Activated T-helper 17 cell treated with anti-CD3 and anti-CD28 coated beads, Interleukin-2, amount 50 U/mL, for 72 hours (primary cell): ENCODE measurements at places on chromosomes 6 and 20. TPM values are rescaled to one million over a fixed set of nuclear protein-coding genes. Genes with fewer than 3 reads are reported as not detected.

The OR12D1 gene
- total RNA-seq = not detected

The NOX3 gene
- total RNA-seq = not detected

The RBPJL gene
- total RNA-seq = not detected

The CARMIL1 gene
- total RNA-seq = 7.6 TPM

GRCh38 chr6:40727271-40727670 lies 140.1 kb upstream of the LRFN2 start:
- ATAC-seq = no peak

The GNAS-AS1 gene
- 1.0 TPM for total RNA-seq

The COL9A3 gene
- total RNA-seq = not detected

The KHDC1L gene
- total RNA-seq = not detected

DNA sequence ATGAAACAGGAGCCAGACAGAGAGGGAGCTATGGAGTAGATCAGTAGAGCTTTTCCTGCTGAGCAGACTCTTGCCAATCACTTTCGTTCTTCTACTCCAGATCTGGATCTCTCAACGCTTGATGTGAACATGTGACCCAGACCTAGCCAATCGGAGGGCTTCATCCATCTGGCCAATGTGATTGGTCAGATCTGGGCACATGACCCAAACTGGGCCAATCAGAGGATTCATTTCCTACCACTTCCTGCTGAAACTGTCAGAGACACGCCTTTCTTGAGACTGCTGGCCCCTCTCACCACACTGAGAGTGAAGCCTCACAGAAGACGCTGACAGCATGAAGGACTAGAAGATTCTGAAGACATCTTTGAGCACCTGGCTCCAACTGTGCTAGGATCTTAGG lies 44.2 kb upstream of the ZMYND8 start:
- peak; percentile 60 for ATAC-seq

DNA sequence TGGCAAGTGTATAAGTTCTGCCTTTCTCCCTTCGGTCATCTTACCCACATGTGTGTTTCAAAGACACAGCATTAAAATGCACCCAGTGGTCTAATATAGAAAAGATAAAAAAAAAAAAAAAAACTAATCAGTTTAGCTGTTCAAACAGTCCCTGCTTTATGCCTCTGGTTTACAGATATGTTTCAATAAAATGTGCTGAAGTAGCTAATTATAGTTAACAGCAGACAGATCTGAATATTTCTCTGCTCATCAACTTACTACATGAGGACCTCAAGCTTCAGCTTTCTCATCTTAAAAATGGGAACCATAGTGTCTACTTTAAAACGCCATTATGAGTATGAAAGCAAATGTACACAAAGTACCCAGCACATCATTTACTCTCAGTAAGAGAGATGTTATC lies 280.6 kb upstream of the DEFB112 start:
- ATAC-seq = no peak

DNA sequence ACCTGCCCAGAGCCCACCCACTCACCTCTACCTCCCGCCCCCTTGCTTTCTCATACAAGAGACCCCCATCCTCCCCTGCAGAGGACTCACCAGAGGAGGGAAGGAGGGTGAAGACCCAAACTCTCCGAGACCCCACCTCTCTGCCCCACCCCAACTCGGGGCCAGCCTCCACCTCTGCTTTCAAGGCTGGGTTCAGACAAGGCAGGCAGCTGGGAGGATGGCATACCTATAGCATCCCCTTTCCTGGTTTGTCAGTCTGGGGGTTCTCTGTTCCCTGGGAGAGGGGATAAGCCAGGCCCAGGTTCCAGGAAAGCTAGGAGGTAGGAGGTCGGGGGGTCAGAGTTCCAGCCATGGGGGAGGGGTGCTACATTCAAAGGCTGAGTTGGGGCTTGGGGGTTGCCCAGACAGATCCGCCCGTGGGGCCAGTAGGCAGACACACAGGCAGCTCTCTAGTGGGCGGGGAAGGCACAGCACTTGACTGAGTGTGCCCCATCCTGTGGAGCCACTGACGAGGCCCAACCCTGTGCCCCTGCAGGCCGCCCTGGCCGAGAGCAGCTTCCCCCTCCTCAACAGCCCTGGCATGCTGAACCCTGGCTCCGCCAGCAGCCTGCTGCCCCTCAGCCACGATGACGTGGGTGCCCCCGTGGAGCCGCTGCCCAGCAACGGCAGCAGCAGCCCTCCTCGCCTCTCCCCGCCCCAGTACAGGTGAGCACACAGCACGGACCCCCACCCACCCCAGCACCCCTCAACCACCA lies 40.8 kb upstream of the MDFI start:
- no peak for ATAC-seq

The TMEM74B gene
- 0.89 TPM for total RNA-seq

DNA sequence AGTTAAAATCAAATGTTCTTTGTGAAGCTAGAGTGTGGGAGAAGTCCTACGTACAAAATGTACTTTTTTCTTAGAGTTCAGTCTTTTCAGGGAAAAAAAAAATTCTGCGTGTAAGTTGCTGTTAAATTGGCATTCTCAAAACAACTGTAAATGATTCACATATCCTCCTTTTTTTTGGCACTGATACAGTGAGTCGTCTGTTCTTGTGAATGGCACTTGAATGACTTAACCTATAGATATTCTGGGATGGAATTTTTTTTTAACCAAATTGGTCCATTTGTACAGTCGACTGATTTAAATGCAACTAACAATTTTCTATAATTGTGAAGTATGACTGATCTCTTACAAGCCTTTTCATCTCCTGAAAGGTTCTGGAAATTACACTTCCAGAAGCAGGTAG lies 5.5 kb upstream of the JAG1 start:
- ATAC-seq = no peak

The JAG1 gene
- total RNA-seq = 0.98 TPM

DNA sequence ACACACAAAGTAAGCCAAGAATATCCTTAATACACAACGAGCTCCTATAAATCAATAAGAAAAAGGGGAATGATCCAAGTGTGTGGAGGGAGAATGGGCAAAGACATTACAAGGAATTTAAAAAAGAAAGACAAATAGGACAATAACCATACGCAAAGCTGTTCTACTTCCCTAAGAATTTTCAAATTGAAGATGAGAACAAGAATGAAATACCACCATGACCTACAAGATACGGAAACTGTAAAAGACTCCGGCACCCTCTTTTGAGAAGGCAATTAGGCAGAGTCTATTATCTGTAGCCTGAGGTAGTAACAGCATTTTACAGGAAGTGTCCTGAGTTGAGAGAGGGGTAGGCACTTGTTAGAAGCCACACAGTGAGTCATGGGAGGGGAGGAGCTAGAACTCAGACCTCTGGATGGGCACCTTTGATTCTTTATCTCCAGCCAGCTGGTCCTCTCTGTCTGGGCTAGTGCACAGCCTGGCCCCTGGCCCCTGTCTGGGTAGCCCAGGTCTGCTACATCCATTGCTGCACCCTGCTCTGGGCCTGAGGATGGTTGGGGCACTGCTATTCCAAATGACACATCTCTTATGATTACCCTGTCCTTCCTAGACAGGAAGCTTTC lies 15.3 kb downstream of the RSPO4 start:
- ATAC-seq = no peak

DNA sequence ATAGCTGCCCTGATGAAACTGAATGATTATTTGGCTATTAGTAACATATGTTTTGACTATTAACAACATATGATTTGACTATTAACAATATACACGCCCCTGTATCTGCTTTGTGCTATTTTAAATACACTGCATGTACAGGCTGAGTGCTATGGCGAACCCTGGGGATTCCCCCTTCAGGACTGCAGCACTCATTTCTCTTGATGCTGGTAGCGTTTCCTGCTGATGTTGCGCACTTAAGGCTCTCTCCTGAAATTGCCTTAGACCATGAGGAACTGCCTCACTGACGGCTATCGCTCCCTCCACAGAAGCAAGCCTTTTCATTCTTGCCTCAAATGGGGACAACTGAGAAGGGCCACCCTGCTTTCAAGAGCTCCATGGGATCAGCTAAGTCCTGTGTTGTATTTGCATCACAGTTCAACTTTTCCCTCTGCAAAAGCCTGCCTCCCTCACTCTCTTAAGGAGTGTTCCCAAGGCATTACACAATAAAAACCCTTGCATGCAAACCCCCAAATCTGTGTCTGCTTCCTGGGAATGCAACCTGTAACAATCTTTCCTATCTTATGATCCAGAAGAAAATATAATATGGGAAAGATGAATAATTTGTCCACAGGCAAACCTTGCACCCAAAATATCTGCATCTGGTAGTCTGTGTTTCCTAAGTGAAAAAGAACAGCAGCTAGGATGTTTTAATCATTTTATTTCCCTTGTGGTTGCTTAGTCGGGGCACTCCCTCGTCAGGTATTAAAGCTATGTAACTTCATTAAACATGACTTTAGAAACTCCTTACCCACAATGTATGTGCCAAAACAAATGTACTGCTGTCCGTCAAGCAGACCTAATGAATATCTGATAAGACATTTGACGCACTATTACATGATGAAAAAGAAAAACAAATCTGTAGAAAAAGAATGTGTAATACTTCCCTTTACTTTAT lies 456.4 kb downstream of the COL12A1 start:
- ATAC-seq = no peak

The KIF3B gene
- total RNA-seq = 43.0 TPM

- peak; percentile 37 for ATAC-seq
These were observed 12.1 kb downstream of the HIVEP2 start for GRCh38 chr6:142932889-142933288.

DNA sequence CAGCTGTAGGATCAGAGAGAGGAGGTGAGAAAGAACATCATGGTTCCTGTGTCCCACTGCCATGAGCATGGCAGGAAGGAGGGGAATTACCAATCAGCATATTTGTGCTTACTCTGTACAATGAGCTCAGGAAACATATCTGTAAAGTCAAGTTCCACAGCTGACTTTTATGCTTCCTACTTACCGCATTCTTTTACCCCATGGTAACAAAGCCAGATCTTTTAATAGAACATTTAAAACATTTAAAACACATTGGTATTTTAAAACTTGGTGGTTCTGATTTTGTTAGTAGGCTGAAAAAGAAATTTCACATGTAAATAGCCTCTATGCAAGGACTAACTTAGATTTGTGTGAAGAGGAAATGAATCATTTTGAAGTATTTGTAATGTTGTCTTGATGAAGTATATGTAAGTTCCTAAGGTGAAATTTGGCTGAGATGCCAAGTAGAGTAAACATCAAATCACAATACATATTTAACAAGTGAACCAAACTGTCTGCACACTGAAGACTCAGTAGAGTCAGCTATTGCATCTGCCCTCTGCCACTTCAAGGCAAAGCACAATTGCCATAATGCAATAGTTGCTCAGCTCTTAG lies 114.7 kb downstream of the GJA10 start:
- peak; percentile 78 for ATAC-seq
